Panc1 (cell line): ENCODE measurements at places on chromosomes 12 and 14. TPM values are rescaled to one million over a fixed set of nuclear protein-coding genes. Genes with fewer than 3 reads are reported as not detected.

GRCh38 chr12:83985084-83985483 is 927.5 kb downstream of the SLC6A15 start:
- no peak overlapping the region for H3K27ac ChIP-seq
- no peak overlapping the region for H3K4me3 ChIP-seq
- no peaks in the 10 kb centered on the region for H3K27me3 ChIP-seq
- no peaks in the 10 kb centered on the region for H3K4me1 ChIP-seq
- DNase-seq = no peak

DNA sequence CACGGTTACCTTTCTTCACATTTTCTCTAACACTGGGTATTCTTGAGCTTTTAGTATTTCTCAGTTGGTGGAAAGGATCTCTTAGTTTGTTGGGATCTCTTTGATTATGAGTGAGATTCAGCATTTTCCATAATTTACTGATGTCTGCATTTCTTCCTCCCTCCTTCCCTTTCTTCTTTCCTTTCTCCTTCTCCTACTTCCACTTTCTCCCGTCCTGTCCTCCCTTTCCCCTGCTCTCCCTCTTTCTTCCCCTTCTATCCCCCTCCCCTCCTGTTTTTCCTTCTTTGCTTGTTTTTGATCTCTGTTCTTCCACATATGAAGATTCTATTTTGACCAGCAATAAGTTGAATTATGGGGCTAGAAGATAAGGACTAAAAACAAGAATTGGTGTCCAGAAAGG is 66.9 kb downstream of the FUT8 start:
- no peak overlapping the region for H3K27ac ChIP-seq
- H3K36me3 ChIP-seq = no peaks in the 10 kb centered on the region; the same call in 1 of the 2 replicates
- H3K4me3 ChIP-seq = no peak overlapping the region
- DNase-seq = no peak
- H3K27me3 ChIP-seq = no peaks in the 10 kb centered on the region

- DNase-seq = no peak
- H3K27me3 ChIP-seq = peaks cover 3% of the 10 kb centered on the region; the same call in 1 of the 2 replicates
- no peak overlapping the region for H3K4me3 ChIP-seq
- H3K27ac ChIP-seq = no peak overlapping the region
- no peaks in the 10 kb centered on the region; the same call in 1 of the 2 replicates for H3K4me1 ChIP-seq
Measured at GRCh38 chr12:123895451-123895850, 77.2 kb downstream of the CCDC92 start.

GRCh38 chr14:105292826-105293711 is 7.7 kb downstream of the BRF1 start:
- H3K4me1 ChIP-seq = peaks cover 7% of the 10 kb centered on the region; the same call in 1 of the 2 replicates
- no peak for DNase-seq
- no peak overlapping the region for H3K27ac ChIP-seq
- no peaks in the 10 kb centered on the region for H3K27me3 ChIP-seq
- no peaks in the 10 kb centered on the region for H3K36me3 ChIP-seq
- no peak overlapping the region for H3K4me3 ChIP-seq

- DNase-seq = no peak
- peaks cover 2% of the 10 kb centered on the region; the same call in 1 of the 2 replicates for H3K27me3 ChIP-seq
- no peak overlapping the region for H3K27ac ChIP-seq
- H3K36me3 ChIP-seq = no peaks in the 10 kb centered on the region
- H3K4me1 ChIP-seq = no peaks in the 10 kb centered on the region
- H3K4me3 ChIP-seq = no peak overlapping the region
Measured at GRCh38 chr14:22231018-22231417, 358.0 kb downstream of the DAD1 start.

GRCh38 chr12:112020947-112021457 is 7.8 kb downstream of the ERP29 start:
- no peaks in the 10 kb centered on the region for H3K27me3 ChIP-seq
- no peak overlapping the region for H3K27ac ChIP-seq
- peaks cover 13% of the 10 kb centered on the region for H3K36me3 ChIP-seq
- H3K4me3 ChIP-seq = no peak overlapping the region
- DNase-seq = no peak

GRCh38 chr12:117738233-117738632 is 230.6 kb downstream of the KSR2 start:
- H3K4me3 ChIP-seq = no peak overlapping the region
- no peak overlapping the region for H3K27ac ChIP-seq
- no peaks in the 10 kb centered on the region; the same call in 1 of the 2 replicates for H3K36me3 ChIP-seq
- no peaks in the 10 kb centered on the region for H3K4me1 ChIP-seq
- DNase-seq = no peak

DNA sequence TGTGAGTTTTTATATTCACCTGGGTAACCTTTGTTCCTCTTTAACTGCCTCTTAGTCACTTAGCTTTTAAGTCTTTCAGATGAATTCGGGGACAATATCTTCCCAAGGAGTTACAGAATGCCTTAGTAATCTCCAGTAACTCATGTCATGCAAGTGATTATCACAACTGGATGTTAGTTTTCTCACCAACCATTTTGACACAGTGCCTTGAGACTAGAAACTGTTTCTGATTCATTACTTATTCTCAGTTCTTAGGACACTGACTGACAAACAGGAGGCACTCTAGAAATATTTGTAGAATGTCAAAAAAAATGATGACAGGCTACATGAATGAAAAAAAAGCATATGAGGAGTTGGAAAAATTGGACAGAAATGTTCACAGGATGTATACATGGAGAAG is 335.1 kb downstream of the ACSS3 start:
- no peak overlapping the region for H3K27ac ChIP-seq
- H3K4me3 ChIP-seq = no peak overlapping the region
- H3K36me3 ChIP-seq = no peaks in the 10 kb centered on the region
- no peaks in the 10 kb centered on the region for H3K27me3 ChIP-seq

DNA sequence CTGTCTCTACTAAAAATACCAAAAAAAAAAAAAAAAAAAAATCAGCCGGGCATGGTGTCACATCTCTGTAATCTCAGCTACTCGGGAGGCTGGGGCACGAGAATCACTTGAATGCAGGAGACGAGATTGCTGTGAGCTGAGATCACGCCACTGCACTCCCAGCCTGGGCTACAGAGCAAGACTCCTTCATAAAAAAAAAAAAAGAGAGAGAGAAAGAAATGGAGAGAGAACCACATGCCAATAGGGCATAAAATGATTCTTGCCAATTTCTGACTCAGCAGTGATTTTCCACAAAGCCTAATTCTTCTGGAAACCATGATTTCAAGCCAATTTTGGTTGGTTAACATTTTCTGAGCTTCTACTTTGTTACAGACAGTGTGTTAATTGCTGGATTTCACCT is 250.4 kb upstream of the SEL1L start:
- DNase-seq = no peak
- H3K27ac ChIP-seq = no peak overlapping the region
- no peaks in the 10 kb centered on the region for H3K36me3 ChIP-seq
- no peak overlapping the region for H3K4me3 ChIP-seq
- no peaks in the 10 kb centered on the region for H3K4me1 ChIP-seq
- no peaks in the 10 kb centered on the region for H3K27me3 ChIP-seq

GRCh38 chr14:81342850-81343580 is 57.1 kb downstream of the STON2 start:
- no peaks in the 10 kb centered on the region for H3K4me1 ChIP-seq
- H3K27me3 ChIP-seq = no peaks in the 10 kb centered on the region
- no peak overlapping the region for H3K4me3 ChIP-seq
- H3K27ac ChIP-seq = no peak overlapping the region

GRCh38 chr14:85811340-85811739 is 281.4 kb downstream of the FLRT2 start:
- no peaks in the 10 kb centered on the region for H3K36me3 ChIP-seq
- no peak overlapping the region for H3K4me3 ChIP-seq
- no peaks in the 10 kb centered on the region for H3K27me3 ChIP-seq
- H3K4me1 ChIP-seq = no peaks in the 10 kb centered on the region
- H3K27ac ChIP-seq = no peak overlapping the region

GRCh38 chr14:51041108-51041531 is 53.8 kb downstream of the TRIM9 start:
- H3K27ac ChIP-seq = no peak overlapping the region
- no peaks in the 10 kb centered on the region for H3K36me3 ChIP-seq
- DNase-seq = no peak

Gene NDUFA9
- total RNA-seq = 74.0 TPM

Gene COX8C
- not detected for total RNA-seq

Gene ISM2
- total RNA-seq = 2.6 TPM
